ENCODE measurements at places on chromosomes 1 and 21. TPM values are rescaled to one million over a fixed set of nuclear protein-coding genes. Genes with fewer than 3 reads are reported as not detected.

The SERBP1 gene
- total RNA-seq, result 491 TPM

The RHCE gene
- total RNA-seq, result 0.56 TPM

The TGFB2 gene
- total RNA-seq, result not detected

The RNU1-2 gene
- 1,043 TPM for total RNA-seq

The CLCA4 gene
- not detected for total RNA-seq

The C1orf115 gene
- 0.13 TPM for total RNA-seq

The LRRC39 gene
- total RNA-seq, result 0.34 TPM

The GNG4 gene
- total RNA-seq, result 2.2 TPM

The LRRC38 gene
- not detected for total RNA-seq

The SDCCAG8 gene
- total RNA-seq, result 22.4 TPM

The ERG gene
- not detected for total RNA-seq

The CHI3L2 gene
- 10.4 TPM for total RNA-seq

The OR2T2 gene
- total RNA-seq, result not detected

The SPRR5 gene
- not detected for total RNA-seq

The GRHL3 gene
- not detected for total RNA-seq

The FLG gene
- total RNA-seq, result not detected

DNA sequence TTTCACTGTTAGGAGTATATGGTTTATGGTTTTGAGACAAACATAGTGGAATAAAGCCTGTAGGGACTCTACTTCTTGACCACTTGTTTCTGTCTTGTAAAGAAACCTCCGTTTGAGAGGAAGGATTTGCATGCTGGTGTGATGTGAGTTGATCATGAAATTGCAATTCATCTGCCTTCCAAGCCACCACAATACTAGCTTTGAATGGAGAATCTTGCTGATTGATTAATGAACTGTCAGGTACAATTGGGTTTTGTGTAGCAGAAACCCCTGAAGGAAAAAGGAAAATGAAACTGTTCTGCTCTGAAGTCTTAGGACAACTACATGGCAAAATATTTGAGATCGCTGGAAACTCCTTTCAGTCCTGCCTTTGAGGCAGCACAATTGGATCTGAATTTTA is 90.7 kb downstream of the VPS13D start:
- H3K27me3 ChIP-seq, result no peaks in the 10 kb centered on the region
- peaks cover 2% of the 10 kb centered on the region for H3K4me1 ChIP-seq
- H3K27ac ChIP-seq, result no peak overlapping the region
- no peak overlapping the region for H3K4me3 ChIP-seq

DNA sequence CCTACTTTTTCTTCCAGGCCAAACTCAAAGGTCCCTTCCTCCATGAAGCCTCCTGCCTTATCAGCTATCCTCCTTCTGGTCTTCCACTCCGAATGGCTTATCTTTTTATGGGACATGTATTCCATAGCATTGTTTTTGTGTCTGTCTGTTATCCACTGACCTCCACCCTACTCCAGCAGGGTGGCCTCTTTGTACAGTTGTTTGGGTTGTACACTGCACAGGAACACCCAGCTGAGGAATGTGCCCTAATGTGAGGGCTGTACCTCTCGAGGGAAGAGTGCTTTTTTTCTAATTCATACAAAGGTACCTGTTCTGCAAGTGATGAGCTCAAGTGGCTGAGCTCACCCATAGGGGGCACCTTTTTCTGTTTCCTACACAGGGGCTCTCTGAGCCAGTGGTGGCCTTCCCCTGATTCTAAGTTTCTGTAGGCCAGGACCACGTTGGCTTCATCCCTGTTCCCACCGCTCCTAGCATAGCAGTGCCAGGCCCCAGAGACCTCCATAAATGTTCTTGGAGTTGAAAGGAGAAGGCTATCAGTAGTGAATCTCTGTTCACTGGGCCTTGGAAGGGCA is 108.2 kb downstream of the FOXD2 start:
- no peak overlapping the region for H3K4me3 ChIP-seq
- H3K27me3 ChIP-seq, result peaks cover 11% of the 10 kb centered on the region
- H3K4me1 ChIP-seq, result no peaks in the 10 kb centered on the region
- no peaks in the 10 kb centered on the region for H3K36me3 ChIP-seq
- no peak for DNase-seq

DNA sequence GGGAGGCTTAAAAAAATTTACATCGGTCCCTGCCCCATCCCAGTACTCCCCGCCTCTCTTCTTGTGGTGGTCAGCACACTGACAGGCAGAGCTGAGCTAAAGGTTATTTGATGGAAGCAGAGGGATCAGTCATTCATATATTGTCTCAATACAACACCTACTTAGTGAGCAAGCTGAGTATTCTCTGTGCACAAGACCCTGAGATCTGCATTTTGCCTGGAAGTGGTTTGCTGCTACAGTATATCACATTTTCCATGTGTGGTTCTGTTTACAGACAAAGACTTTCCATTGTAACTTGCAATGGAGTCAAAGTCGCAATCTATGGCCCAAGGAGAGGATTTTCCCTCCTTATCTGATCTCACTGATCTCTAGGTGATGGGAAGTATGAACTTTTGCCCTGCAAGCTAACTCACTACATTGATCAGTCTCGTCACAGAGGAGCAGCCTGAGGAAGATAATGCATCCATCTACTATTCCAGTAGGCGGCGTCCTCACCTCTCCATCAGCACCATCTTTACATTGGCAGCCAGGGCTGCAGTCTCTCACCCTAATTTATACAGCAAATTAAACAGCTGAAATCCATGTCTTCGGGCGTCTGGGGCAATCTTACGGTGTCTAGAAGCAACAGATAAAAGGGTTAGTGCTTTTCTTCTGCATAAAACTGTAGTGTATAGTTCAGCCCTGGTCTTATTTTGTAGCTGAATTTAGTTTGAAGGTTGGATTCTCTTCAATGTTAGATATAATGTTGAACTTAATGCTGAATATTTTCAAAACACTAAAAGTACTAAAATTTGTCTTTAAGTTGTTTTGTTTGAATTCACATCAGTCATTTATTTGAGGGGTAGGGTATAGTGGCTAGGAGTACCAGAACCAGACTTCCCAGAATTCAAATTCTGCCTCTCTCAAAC is 3.2 kb upstream of the TRAF5 start:
- no peak overlapping the region for H3K4me3 ChIP-seq
- peak overlapping the region; percentile 58 for H3K27ac ChIP-seq
- H3K36me3 ChIP-seq, result peaks cover 10% of the 10 kb centered on the region
- no peaks in the 10 kb centered on the region for H3K27me3 ChIP-seq
- DNase-seq, result peak; percentile 86

DNA sequence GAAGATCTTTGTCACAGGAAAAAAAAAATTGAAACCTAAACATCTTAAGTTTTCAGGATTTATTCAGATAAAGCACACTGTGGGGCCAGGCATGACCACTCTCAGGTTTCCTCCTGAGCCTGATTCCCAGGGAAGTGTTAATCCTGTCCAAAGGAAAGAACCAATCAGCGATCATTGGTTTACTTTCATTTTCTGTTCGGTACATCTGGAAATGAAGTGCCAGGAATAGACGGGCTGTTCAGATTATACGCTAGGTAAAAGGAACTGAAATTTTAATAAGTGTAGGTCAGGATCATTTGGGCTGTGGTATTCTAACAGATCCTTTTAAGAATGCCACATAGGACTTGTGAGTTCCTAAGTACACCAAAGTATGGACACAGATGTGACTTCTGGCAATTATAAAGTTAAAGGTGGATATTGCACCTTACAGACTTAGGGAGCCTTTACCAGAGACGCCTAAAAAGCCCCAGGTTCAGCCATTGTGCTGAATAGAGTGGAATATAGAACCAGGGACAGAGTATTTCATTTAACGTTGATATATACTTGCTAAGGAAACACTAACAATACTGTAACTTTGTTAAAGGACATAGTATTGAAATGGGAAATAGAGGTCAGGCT is 9.3 kb upstream of the CACYBP start:
- peaks cover 34% of the 10 kb centered on the region for H3K4me1 ChIP-seq
- peak overlapping the region; percentile 84 for H3K27ac ChIP-seq
- no peaks in the 10 kb centered on the region for H3K27me3 ChIP-seq
- H3K36me3 ChIP-seq, result peaks cover 16% of the 10 kb centered on the region
- peak overlapping the region; percentile 77 for H3K4me3 ChIP-seq
- no peak for DNase-seq

- H3K4me1 ChIP-seq, result no peaks in the 10 kb centered on the region
- H3K4me3 ChIP-seq, result no peak overlapping the region
- no peak for DNase-seq
Observed at GRCh38 chr1:214505134-214505533, 46.3 kb downstream of the PTPN14 start.

DNA sequence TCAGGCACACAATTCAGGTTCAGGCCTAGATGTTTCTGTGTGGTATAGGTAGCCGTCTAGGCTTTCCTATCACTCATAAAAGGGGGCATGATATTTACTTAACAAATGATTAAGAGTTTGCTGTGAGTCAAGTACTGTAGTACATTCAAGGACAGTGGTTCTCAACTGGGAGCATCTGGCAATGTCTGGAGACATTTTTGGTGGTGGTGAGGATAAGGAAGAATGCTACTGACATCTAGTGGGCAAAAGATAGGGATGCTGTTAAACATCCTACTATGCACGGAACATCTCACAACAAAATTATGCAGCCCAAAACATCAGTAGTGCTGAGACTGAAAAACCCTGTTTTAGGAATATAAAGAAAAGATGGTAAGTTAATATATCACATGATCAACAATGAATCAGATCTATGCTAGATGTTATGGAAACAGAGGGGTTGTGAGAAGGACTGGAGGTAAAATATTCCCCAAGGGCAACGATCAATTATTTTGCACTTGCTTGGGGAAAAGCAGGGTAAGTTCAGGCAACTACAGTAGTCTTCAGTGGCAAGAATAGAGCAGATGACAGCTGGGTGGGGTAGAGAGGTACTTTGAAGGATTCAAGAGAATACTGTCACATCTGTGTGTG is 4.9 kb downstream of the DNTTIP2 start:
- H3K27ac ChIP-seq, result peak overlapping the region; percentile 69
- peaks cover 73% of the 10 kb centered on the region for H3K36me3 ChIP-seq
- no peak overlapping the region for H3K4me3 ChIP-seq
- DNase-seq, result no peak
- no peaks in the 10 kb centered on the region for H3K27me3 ChIP-seq

DNA sequence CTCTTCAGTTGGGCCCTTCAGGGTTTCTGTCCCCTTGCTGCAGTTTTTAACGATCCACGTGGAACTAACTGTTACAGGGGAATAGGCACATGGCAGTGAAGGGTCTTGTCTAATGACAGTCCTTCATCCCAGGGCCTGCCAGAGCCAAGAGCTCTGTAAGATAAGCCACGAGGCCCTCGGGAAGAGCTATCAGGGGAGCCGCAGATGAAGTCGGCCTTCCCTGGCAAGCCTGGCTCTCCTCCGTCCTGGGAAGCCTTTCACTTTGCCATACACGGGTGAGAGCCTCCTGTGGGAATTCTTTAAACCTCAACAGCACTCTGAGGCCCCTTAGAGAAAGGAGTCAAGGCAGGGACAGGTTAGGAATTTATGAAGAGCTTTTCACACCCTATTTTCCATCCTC is 29.0 kb downstream of the ACP6 start:
- H3K36me3 ChIP-seq, result peaks cover 7% of the 10 kb centered on the region
- no peak overlapping the region for H3K27ac ChIP-seq
- DNase-seq, result no peak
- H3K4me3 ChIP-seq, result no peak overlapping the region
- no peaks in the 10 kb centered on the region for H3K27me3 ChIP-seq
- H3K4me1 ChIP-seq, result peaks cover 27% of the 10 kb centered on the region

DNA sequence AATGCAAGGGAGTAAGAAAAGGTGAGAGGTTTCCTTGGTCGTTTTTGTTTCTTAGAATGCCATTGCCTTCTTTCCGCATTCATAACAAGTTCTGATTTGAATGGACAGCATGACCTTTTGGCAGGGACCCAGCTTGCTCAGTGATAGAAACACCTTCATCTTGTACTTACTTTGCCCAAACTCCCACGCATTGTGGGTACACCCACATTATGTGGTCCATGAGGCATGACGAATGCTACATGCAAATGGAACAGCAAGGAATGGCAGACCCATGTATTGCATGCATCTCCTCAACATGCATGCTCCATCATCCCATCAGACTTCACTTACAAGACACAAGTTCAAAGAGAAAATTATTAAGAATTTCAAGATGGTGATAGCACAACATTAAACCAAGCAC is 102.8 kb downstream of the CDC7 start:
- H3K4me1 ChIP-seq, result peaks cover 10% of the 10 kb centered on the region
- H3K27me3 ChIP-seq, result no peaks in the 10 kb centered on the region

- no peak overlapping the region for H3K4me3 ChIP-seq
- peaks cover 6% of the 10 kb centered on the region for H3K4me1 ChIP-seq
- peaks cover 13% of the 10 kb centered on the region for H3K36me3 ChIP-seq
- no peaks in the 10 kb centered on the region for H3K27me3 ChIP-seq
Observed at GRCh38 chr1:169271098-169271497, 96.5 kb downstream of the NME7 start.

- no peaks in the 10 kb centered on the region for H3K4me1 ChIP-seq
- H3K36me3 ChIP-seq, result no peaks in the 10 kb centered on the region
- no peak overlapping the region for H3K4me3 ChIP-seq
- DNase-seq, result no peak
- H3K27me3 ChIP-seq, result peaks cover 6% of the 10 kb centered on the region
Observed at GRCh38 chr1:166368030-166368429, 201.2 kb upstream of the FAM78B start.

- no peak for DNase-seq
- H3K4me3 ChIP-seq, result no peak overlapping the region
- H3K36me3 ChIP-seq, result no peaks in the 10 kb centered on the region
- H3K27me3 ChIP-seq, result no peaks in the 10 kb centered on the region
- H3K4me1 ChIP-seq, result no peaks in the 10 kb centered on the region
Observed at GRCh38 chr21:27741736-27742135, 774.8 kb upstream of the ADAMTS5 start.

GRCh38 chr1:94755675-94756074 is 64.5 kb upstream of the SLC44A3 start:
- H3K27ac ChIP-seq, result no peak overlapping the region
- H3K4me3 ChIP-seq, result no peak overlapping the region
- H3K27me3 ChIP-seq, result peaks cover 16% of the 10 kb centered on the region

- H3K4me3 ChIP-seq, result no peak overlapping the region
- no peak overlapping the region for H3K27ac ChIP-seq
- no peaks in the 10 kb centered on the region for H3K4me1 ChIP-seq
- no peaks in the 10 kb centered on the region for H3K36me3 ChIP-seq
Observed at GRCh38 chr1:233673947-233674431, 60.1 kb downstream of the KCNK1 start.

GRCh38 chr1:177048314-177049069 is 116.0 kb downstream of the ASTN1 start:
- no peak overlapping the region for H3K4me3 ChIP-seq
- no peaks in the 10 kb centered on the region for H3K36me3 ChIP-seq
- peaks cover 4% of the 10 kb centered on the region for H3K27me3 ChIP-seq

DNA sequence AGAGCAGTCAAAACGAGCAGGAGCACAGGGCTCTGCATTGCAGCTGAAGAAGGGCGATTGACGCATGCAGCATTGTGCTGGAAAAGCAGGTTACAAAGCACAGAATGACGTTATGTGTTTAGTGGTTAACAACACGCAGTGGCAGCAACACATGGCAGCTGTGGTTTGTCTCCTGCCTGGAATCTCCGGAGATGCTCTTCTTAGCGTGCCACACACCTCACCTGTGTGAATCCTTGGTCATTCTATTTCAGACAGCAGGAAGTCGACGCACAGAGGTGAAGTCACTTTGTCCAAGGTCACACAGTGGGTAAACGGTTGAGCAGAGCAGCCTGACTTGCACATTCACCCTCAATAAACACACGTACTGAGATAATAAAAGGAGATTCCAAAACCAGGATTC is 14.7 kb downstream of the OBSCN start:
- no peak for DNase-seq
- no peaks in the 10 kb centered on the region for H3K4me1 ChIP-seq
- H3K4me3 ChIP-seq, result no peak overlapping the region
- H3K27ac ChIP-seq, result no peak overlapping the region
